ENCODE measurements at places on chromosomes 7 and 10.

- DNase-seq = no peak
These were observed 145.6 kb upstream of the SEMA3C start for GRCh38 chr7:81064426-81064825.

DNA sequence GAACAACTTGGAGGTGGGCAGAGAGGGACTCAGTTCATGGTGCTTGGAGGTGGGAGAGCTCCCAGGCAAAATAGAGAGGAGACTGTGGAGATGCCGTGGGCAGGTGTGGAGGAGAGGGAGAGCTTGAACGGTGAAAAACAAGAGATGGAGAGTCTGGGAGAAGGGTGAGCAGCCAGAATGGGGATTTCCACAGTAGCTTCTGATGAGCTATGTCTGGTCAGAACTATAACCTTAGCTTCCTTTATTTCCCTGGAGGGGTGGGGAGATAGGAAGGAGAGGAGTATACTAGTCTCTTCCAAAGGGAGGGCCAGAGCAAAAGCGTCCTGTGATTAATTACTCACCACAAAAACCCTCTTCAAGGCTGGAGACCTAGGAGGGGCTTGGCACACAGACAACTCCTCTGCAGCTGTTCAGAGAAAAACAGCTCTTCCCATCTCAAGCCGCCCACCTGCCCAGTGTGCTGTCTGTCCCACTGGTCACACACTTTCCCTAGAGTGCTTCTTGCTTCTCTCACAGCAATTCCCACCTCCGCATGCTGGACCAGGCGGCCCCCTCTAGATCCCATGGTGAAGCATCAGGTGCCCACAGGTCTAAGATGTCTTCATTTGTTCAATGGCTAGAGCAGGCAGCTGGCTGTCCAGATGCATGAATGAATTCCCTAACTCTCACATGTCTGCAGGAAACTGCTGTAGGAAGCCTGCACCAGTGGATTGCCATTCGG lies 41.9 kb downstream of the TAS2R41 start:
- peak; percentile 48 for DNase-seq

DNA sequence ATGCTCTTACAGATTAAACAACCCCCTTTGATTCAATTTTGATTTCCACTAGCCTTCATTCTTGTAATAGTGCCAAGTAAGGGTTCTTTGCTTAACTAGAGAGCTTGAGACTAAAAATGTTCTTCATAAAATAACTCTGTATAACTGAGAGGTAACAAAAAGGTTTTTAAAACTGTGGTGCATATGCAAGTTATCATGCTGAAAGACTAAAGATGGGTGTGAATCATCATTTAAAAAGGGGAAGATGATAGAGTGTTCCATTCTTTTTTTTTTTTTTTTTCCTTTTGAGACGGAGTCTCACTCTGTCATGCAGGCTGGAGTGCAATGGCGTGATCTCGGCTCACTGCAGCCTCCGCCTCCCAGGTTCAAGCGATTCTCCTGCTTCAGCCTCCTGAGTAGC lies 11.1 kb downstream of the MDFIC start:
- peak; percentile 53 for DNase-seq

- DNase-seq = peak; percentile 48
These were observed 169.9 kb upstream of the ADO start for GRCh38 chr10:62634576-62634975.

GRCh38 chr7:142792593-142792992 lies 21.8 kb downstream of the PRSS2 start:
- DNase-seq = no peak

GRCh38 chr10:3255075-3255474 lies 82.5 kb upstream of the PITRM1 start:
- DNase-seq = no peak

DNA sequence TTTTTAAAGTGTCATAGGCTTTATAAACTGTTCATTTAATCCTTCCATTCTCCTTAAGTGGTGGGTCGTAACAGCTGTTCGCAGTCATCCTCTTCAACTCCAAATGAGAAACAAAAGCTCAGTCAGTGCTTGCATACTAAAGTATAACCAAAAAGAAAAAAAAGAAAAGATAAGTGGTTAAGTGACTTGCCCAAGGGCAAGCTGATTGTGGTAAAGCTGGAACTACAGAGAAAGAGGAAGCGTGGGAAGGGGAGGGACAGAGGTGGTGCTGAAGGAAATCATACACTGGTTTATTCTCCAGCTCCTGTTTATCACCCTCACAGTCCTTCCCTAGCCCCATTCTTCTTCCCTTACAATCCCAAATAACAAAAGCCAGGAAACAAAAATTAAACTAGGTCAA lies 29.6 kb downstream of the IDE start:
- DNase-seq = peak; percentile 67

GRCh38 chr10:17257466-17258321 lies 29.7 kb downstream of the VIM start:
- peak; percentile 62 for DNase-seq

- DNase-seq = peak; percentile 65
These were observed 11.0 kb downstream of the MYOF start for GRCh38 chr10:93471110-93471651.

DNA sequence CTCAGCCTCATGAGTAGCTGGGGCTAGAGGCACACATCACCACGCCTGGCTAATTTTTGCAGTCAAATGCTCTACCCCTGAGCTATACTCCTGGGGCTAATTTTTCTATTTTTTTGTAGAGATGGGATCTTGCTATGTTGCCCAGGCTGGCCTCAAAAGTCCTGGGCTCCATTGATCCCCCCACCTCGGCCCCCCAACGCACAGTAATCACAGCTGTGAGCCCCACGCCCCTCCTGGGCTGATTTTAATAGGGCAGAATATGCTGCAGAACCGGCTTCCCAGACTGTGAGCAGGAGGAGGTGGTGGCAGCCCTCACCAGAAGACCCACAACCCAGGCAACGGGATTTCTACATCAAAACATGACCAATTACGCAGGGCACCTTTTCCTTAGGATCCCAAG lies 15.2 kb downstream of the BRAT1 start:
- DNase-seq = no peak

DNA sequence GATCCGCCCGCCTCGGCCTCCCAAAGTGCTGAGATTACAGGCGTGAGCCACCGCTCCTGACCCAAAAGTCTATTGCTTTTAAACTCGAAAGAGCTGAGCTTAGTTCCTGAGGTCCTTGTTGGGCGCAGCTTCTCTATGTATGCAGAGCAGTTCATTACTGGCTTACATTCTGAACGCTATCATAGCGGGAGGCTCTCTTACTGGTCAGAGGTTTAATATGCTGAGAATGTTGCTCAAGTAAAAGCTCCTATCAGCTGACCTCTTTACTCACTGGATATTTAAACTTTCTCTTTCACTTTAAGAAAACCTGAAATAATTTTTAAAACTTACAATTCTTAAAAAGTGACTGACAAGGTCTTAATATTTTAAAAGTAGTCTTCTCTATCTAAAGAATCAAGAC lies 160.8 kb upstream of the WNT16 start:
- no peak for DNase-seq

GRCh38 chr10:104209575-104210198 lies 22.5 kb downstream of the CFAP43 start:
- DNase-seq = peak; percentile 17

- DNase-seq = no peak
These were observed 124.2 kb upstream of the PDLIM1 start for GRCh38 chr10:95414844-95415485.

GRCh38 chr10:112789248-112789647 lies 160.8 kb upstream of the TCF7L2 start:
- no peak for DNase-seq

DNA sequence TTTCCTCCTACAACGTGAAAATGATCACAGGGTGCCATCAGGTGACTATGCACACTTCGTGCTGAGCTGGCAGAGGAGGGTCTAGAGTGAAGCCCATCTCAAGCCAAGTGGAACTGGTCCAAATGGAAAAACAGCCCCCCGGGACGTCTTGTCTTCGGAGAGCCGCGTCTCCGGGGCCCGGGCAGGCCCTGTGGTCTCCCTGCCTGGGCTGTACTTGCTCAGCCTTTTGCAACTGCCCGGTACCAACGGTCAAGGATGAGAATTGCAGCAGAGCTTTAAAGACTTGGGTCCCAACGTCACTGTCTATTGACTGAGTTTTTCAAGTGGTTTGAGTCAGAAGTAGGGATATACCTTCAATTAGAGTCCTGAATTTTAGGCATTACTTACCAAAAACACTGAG lies 315.5 kb downstream of the PTPRN2 start:
- no peak for DNase-seq

- DNase-seq = peak; percentile 3
These were observed 794.5 kb upstream of the IGFBP3 start for GRCh38 chr7:46715579-46715978.

DNA sequence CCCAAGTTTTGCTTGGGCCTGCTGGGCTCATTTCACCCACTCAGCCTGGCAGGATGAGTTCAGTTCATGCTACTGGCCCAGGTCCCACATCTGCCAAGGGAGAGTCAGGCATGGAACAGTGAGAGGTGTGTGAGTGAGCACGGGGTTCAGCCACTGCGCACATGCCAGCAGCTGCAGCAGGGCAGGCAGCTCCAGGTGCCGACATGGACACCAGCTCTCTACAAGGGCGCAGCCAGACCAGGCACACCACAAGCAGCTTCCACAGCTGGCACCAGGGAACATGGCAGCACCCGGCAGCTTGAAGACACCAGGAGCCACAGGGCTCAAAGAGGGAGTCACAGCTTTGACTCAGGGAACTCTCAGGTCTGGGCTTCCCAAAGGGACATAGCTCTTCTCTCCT lies 938.0 kb downstream of the SORCS3 start:
- DNase-seq = no peak

DNA sequence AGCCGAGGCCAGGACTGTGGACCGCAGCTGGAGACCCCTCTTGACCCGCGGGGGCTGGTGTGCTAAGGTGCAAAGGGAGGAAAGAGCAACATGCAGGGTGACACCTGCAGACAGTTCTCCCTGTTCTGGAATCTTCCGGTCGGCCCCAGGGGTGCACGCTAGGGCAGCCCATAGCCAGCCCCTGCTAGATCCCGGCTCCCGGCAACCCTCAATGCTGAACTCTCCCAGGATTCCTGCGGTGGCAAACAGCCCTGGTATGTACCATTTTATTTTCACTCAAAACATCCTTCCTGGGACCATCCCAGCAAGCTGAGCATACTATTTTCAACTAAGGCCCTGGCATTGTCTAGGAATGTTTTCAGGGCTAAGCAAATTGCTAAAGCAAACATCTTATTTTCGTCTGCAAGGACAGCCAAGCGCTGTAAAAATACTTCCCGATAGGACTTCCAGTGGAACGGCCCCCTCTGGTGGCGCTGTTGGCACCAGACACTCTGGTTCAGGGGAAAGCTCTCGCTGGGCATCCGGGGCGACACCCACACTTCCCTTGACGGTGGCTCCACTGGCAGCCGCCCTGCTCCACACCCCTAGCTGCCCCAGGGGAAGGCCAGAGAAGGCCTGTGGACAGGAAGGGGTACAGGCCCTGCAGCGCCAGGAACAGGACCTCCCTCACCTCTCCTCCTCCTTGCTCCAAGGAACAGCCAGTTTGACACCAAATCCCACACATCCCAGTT lies 99.4 kb downstream of the CTBP2 start:
- DNase-seq = peak; percentile 78

- DNase-seq = no peak
These were observed 8.2 kb upstream of the ZC3HAV1 start for GRCh38 chr7:139117599-139118233.

DNA sequence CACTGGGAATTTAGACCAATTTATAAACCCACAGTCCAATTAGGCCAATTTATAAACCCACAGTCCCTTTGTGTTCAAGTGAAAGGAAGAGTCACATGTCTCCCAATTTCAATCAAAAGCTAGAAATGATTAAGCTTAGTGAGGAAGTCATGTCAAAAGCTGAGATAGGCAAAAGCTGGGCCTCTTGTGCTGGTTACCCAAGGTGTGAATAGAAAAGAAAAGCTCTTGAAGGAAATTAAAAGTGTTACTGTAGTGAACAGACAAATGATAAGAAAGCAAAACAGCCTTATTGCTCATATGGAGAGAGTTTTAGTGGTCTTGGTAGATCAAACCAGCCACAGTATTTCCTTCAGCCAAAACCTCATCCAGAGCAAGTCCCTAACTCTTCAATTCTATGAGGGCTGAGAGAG lies 245.0 kb downstream of the HDAC9 start:
- no peak for DNase-seq

DNA sequence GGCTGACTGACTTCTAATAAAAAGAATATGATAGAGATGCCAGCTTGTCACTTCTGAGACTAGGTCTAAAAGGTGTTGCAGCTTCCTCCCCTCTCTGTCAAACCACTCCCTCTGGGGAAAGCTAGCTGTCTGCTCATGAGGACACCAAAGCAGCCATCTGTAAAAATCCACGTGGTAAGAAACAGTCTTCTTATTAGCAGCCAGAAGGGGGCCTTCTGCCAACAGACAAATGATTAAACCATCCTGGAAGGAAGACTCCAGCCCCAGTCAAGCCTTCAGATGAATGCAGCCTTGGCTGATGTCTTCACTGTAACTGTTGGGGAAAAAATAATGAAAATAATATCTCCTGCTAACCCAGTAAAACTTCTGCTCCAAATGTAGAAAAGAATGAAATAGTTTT lies 41.9 kb upstream of the DAGLB start:
- DNase-seq = no peak

DNA sequence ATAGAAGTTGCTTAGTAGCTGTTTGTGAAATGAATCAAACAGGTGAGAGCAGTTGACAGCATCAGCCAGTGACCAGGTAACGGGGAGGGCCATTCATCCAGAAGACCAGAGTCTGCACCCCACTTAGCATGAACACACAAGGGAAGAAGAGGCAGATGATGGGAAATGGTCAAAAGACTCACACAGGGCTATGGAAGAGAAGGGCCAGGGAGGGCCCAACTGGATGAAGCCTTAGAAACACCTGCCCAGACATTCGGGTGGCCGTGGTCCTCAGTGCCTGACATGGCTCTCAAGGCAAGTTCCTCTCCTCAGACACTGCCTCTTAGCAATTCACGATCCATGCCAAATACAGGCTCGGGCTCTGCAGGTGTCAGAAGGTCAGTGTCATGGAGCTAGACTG lies 354.1 kb downstream of the TCERG1L start:
- DNase-seq = no peak

GRCh38 chr10:21340331-21340730 lies 185.2 kb downstream of the SKIDA1 start:
- DNase-seq = no peak

GRCh38 chr10:18504161-18504560 lies 147.2 kb downstream of the NSUN6 start:
- DNase-seq = no peak

DNA sequence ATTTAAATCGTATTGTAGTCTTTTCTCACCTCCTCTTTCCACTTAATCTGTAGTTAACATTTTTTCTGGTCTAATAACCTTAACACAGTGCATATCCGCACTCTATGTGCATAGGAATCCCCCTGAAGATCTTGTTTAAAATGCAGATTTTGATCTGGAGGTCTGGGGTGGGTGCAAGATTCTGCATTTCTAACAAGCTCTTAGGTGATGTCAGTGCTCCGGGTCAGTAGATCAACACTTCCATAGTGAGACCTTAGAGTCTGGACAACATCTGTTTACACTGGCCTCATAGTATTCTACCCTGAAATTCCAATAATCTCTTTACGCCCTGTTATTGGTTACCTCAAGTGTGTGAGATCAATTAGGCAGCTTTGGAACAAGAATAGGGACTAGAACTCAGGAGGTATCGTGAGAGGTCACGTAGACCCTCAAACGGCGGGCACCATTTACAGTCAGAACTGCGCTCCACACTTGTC lies 434 bp upstream of the PLEKHA8 start:
- DNase-seq = no peak
